Pulmonary artery endothelial cell (primary cell): ENCODE measurements at places on chromosomes 6 and 20.

- DNase-seq: no peak
These were observed 15.1 kb downstream of the PTPRA start for GRCh38 chr20:2888224-2888955.

GRCh38 chr6:154277629-154278017 lies 79.0 kb downstream of the IPCEF1 start:
- DNase-seq: no peak

DNA sequence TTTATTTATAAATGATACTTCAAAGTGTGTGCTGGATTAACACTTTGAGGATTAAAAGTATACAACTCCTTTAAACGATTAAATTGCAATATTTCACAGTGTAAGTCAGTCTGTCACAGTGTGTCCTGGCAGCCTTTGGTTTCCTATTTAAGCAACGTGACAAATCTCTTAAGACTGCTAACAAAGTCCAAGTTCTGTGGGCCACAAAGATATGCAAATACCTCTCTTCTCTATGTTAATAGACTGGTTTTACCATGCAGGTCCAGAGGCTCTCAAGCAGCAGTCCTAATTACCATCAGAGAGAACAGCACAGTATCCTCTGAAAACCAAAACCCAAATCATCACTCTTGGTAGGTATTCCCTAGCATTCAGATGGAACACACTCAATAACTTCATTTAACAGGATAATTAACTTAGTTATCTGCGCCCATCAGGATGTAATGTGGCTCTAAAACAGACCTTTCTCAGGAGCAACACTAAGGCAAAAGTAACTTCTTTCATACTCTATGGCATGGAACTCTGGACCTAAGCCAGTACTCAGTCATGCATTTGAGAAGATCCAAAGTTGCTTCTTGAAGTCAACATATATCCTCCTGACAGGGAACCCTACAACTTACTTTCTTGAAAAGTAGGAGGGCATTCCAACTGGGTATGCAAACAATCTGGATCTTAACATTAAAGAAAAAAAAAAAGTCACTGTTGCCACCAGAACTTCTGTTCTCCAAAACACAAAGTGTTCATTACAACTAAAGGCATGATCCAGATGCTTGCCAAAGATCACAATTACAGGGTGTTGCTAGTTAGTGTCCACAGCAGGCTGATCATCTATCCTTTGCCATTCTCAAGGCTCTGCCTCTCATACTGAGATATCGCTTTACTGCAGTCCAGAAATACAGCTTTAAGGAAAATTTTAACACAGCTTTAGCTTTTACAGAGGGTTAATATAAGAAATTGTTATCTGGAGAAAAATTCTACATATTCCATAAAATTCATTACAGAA lies 53.2 kb downstream of the MAN1A1 start:
- DNase-seq: no peak

- DNase-seq: no peak
These were observed 19.8 kb upstream of the MAP1LC3A start for GRCh38 chr20:34538671-34539123.

GRCh38 chr6:42898891-42899361 lies 16.9 kb upstream of the PTCRA start:
- DNase-seq: no peak

DNA sequence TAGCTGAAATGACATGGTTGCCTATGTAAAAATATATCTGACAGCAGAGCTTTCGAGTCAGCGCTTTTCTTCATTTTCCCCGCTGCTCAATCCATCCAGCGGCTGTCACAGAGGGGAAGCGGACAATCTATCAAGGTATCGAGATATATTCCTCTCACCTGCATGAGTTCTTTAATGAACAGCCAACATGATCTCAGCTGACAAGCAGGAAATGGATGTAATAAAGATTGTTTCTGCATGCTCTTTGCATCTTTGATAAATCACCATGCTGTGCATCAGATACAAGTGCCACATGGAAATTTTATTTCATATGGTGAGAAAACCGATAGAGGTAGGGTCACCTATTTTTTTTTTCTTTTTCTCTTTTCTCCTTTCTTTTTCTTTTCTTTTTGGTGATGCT lies 602.3 kb upstream of the MMS22L start:
- DNase-seq: no peak

DNA sequence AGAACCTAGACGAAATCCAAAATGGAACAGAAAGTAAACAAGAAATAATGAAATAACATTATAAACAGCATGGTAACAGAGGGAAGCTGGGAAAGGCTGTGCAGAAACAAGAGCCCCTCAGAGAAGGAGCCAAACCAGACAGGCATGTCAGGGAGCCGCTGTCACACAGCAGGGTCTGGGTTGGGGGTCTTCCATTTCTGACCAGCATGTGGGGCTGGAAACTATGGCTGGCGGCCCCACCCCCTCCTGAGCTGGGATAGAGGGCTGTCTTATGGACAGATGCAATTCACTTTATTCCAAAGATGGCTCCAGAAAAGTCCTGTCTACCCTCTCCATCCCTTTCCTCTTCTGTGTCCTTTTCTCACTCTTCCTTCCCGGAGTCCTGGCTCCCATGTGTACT lies 27.3 kb downstream of the C6orf89 start:
- DNase-seq: no peak

GRCh38 chr6:53433261-53433950 lies 84.7 kb upstream of the ELOVL5 start:
- DNase-seq: no peak

GRCh38 chr6:54646069-54646950 lies 200.3 kb upstream of the FAM83B start:
- no peak for DNase-seq

DNA sequence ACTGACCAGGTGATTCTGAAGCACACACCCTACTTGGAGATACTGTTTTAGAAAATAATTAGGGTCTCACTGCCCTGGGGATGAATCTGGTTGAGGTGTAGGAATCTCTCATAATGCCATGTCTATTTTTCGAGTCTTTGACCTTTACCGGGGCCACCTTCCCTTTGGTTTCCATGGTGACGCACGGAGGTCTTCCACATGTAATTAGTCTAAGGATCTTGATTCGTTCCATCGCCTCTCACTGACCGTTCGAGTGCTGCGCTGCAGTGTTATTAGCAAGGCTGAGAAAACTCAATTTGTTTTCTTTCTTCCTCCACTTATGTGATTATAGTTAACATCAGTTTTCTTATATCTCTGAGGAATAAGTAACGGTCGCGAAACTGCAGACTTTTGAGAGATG lies 144.3 kb upstream of the SPACA1 start:
- DNase-seq: no peak

GRCh38 chr6:129233458-129234134 lies 350.7 kb downstream of the LAMA2 start:
- DNase-seq: no peak

GRCh38 chr6:85026021-85026420 lies 261.6 kb upstream of the TBX18 start:
- DNase-seq: no peak

DNA sequence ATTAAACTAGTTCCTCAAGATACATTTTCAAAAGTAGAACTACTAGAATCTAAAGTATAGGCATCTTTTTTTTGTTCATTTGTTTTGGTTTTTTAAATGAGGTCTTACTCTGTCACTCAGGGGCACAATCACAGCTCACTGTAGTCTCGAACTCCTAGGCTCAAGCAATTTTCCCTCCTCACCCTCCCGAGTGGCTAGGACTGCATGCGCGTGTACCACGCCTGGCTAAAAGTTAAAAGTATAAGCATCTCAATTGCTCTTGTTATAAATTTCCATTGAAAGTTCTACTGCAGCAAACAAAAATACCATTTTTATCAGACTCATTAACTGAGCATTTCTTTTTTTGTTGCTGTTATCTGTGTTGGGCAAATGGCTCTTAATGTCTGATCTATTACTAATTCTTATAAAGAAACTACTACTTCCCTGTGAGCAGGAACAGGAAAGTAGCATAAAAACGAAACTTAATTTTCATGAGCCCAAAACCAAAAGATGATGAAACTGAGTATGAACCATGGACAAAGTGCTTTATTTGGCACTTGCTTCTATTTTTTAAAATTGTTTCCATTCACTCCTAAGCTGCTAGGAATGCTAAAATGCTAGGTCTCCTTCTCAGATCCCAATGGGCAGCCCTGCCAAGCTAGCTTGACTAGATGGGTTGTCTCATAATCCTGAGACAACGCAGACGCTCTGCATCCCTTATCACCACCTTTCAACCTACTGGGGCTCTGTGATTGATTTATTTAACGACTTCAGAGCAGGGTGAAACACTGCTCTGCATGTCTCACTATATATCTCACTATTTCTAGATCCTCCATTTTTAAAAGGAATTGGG lies 36.9 kb downstream of the TRPC4AP start:
- DNase-seq: no peak

- no peak for DNase-seq
These were observed 3.2 kb upstream of the C20orf144 start for GRCh38 chr20:33658929-33659328.

DNA sequence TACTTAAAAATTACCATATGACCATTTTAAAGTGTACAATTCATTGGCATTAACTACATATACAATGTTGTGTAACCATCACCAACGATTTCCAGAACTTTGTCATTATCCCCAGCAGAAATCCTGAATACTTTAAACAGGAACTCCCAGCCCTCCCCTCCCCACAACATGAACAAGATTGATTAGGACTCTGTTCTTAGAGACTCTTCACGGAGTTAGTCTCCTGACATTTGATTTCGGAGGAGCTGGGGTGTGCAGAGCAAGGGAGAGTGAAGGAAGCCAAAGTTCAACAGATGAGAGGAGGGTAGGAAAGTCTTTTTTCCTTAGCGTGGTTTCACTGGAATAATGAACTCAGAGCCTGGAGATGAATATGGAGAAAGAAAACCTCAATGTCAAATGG lies 17.2 kb upstream of the QKI start:
- no peak for DNase-seq

GRCh38 chr6:25025919-25026301 lies 90.2 kb upstream of the RIPOR2 start:
- no peak for DNase-seq

- no peak for DNase-seq
These were observed 113.3 kb downstream of the JPH2 start for GRCh38 chr20:44073675-44074071.

DNA sequence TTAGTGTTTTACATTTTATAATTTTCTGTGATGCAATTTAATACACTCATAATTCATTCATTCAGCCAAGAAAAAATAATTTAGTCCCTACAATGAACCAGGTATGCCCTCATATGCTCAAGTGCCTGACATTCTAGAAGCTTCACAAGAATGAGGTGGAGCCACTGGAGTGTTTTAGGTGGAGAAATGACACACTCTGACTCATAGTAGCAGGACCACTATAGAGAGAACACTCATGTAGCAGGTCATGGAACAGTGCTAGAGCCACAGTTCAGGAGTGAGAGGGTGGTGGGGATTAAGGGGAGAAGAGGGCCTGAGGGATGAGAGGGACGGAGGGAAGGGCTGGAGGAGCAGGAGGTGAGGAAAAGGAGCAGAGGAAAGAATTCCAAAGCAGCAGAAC lies 1.4 kb upstream of the HLA-G start:
- no peak for DNase-seq

GRCh38 chr6:31005249-31006020 lies 4.8 kb upstream of the MUC22 start:
- DNase-seq: no peak

DNA sequence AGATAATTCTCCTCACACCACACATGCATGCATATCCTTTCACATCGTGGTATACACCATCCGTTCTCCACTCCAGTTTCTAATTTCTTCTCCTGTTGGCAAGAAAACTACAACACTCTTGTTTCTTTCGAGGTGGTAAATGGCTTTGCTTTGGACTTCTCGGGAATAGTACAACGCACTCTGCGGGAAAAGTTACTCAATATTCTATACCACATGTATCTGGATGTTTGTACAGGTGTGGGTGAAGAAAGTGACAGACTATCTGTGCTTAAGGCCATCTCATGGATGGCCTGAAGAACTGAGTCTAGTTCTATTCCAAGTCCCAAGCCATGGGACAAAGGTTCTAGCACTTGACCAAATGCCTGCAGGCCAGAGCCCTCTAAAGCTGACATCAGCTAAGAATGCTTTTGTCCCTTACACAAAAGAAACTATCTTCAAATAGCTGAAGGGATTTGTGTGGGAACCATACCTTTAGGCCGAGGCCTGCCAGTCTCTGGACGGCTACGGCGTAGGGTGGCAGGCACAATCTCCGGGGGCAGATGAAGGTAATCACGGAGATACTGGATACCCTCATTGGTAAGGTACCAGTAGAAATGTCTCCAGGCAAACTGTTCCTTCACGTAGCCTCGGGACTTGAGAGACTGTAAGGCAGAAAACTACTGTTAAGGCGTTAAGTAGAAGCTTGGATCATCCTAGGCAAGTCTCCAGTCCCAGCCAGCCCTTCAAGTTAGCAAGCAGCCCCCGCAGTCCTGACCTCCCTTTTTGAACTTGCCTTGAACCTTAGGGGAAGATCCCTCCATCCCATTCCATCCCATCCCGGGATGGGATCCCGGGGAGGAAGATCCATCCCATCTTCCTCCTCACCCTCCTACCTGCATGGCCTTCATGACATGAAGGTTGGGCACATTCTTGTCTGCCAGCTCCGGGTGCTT lies 1.4 kb downstream of the RPS10 start:
- DNase-seq: no peak

- DNase-seq: no peak
These were observed 26.4 kb downstream of the KIF6 start for GRCh38 chr6:39698789-39699188.

GRCh38 chr6:13478525-13478966 lies 8.9 kb downstream of the GFOD1 start:
- DNase-seq: no peak

DNA sequence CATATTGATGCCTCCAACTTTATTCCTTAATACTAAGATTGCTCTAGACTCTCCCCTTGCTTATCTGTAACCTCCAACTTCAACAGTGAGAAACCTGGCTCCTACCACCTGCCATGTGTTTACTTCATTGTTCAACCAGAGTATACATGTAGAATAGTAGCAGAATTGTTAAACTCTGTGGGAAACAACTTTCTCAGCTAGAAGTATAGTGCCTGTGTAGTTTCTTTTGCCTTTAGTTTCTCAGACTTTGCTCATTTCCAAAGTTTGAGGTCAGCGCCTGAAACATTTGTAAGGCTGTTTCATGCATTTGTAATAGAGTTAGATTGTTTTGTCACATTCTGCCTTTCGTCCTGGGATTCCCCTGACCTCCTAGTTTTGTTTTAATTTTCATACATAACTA lies 34.9 kb upstream of the HECA start:
- DNase-seq: no peak

DNA sequence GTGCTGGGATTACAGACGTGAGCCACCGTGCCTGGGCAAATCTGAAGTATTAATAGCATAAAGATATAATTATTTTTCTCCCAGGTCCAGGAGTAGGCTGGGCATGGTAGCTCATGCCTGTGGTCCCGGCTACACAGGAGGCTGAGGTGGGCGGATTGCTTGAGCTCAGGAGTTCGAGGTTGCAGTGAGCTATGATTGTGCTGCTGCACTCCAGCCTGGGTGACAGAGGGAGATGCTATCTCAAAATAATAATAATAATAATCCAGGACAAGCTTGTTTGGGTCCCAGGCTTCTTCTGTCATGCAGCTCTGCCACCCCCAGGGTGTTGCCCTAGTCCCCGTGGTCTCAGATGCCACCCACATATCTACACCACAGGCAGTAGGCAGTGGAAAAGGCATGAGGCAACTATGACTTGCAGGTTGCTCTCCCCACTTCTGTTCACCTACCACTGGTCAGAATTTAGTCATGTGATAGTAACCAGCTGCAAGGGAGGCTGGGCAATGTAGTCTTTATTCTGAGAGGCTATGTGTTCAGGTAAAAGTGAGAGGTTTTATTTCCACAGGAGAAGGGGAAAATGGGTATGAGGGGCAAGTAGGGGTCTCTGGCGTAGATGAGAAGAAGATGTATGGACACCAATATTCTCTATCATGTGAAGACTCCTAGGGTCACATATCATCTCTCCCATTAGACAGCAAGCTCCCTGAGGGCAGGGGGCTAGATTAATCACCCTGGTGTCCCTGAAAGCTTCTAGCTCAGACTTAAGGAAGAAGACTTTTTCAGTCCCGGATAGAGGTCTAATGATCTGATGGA lies 25.7 kb downstream of the TCF15 start:
- no peak for DNase-seq
